Kidney (tissue), 22 donors: ENCODE measurements at places on chromosomes 3 and 15. TPM values are rescaled to one million over a fixed set of nuclear protein-coding genes. Genes with fewer than 3 reads are reported as not detected.

The ERICH6 gene
- 0.19 TPM for total RNA-seq

The RPP25 gene
- 7.2 TPM for total RNA-seq

The DPPA2 gene
- 0.19 TPM for total RNA-seq

The GOLGA8T gene
- not detected for total RNA-seq

DNA sequence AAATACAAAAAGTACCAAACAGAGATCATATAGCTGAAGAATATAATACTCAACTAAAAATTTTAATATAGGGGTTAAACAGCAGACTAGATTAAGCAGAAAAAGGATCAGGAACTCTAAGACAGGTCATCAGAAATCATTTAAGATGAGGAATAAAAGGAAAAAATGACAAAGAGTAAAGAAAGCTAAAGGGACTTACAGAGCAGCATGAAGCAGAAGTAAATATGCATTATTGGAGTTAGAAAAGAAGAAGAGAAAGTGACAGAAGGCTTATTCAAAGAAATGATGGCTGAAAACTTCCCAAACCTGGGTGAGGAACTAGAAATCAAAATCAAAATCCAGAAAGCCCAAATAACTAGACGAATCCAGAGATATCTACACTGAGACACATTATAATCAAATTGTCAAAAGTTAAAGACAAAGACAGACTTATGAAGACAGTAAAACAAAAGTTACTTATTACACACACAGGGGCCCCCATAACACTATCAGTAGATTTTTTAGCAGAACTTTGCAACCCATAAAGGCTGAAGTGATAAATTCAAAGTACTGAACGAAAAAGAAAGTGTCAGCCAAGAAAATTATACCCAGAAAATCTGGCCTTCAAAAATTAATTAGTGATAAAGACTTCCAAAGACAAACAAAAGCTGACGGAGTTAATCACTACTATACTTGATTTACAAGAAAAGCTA, 95.6 kb downstream of the SCAPER start:
- DNase-seq: no peak

GRCh38 chr15:25249236-25250010, 189.4 kb downstream of the UBE3A start:
- DNase-seq: peak; percentile 11

GRCh38 chr3:65146179-65146578, 458.4 kb upstream of the ADAMTS9 start:
- no peak for DNase-seq

- peak; percentile 75 for DNase-seq
These were observed 8.7 kb downstream of the SPCS1 start for GRCh38 chr3:52714335-52715302.

- DNase-seq: peak; percentile 66
These were observed 2.1 kb upstream of the GABRA5 start for GRCh38 chr15:26864664-26865191.

DNA sequence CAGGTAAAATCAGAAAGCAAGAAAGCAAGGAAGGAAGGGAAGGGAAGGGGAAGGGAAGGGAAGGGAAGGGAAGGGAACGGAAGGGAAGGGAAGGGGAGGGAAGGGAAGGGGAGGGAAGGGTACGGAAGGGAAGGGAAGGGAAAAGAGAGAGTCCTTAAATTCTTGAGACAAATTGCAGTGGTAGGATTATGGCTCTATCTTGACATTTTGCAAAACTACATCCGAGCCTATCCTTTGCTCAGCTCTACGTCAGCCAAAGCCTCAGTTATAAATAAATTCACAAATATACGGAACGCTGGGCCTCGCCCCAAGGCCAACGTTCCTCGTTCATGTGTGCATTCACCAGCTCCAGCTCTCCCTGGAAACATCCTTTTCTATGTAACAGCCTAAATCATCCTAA, 25.5 kb upstream of the HES1 start:
- no peak for DNase-seq

- DNase-seq: peak; percentile 68
These were observed 118.0 kb downstream of the ABI3BP start for GRCh38 chr3:100875239-100875638.

DNA sequence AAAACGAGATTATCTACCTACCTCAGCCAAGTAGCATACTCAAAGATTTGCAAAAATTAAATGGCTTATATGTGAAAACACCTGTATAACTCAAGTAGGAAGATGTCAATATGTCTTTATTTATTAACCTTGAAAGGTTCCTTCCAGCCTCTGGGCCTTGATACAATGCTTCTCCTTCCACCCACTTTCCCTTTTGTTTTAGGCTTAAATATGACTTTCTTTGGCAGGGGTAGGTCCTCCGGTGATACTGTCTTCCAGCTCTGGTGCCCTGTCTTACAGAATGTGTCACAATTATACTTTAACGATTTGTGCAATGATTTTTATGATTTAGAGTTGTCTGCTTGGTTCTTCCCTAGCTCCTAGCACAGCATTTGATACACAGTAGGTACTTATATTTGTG, 4.1 kb downstream of the LINS1 start:
- no peak for DNase-seq

GRCh38 chr3:164533275-164533674, 545.0 kb downstream of the SI start:
- no peak for DNase-seq

DNA sequence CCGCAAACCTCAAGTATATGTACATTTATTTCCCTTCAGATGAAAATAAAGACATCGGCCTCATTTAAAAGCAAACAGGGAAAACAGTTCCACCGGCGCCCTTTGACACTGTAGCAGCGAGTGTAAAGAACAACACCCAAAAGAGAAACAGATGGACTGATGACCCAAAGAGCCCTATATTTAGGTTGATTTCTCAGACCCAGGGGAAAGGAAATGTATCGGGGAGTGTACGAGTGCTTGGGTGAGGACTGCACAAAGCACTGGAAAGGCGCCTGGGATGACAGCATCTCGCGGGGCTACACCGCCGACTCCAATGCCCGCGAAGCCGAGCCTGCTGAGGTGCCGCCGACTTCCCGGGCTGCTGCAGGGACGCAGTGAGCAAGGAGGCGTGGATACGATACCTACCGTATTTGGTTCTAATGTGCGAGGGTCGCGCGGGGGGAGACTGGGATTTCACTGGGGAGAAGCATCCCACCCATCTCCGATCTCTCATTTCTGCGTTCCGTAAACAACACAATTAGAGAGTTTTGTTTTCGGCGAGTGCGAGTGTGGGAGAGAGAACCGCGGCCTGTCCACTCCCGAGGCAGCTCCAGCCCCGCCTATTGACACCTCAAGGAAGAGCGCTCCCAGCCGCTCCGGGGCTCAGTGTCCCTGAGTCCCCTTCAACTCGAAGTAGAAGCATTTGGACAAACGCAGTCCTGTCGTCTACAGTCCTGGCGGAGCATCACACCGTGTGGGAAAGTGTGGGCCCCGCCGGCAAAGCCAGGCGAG, 2.0 kb downstream of the MECOM start:
- peak; percentile 69 for DNase-seq
